NCI-H526 (cell line): ENCODE measurements at places on chromosomes 2 and 18.

- no peak for DNase-seq
Observed at GRCh38 chr2:5515693-5516092, 176.5 kb upstream of the SOX11 start.

GRCh38 chr2:188193230-188193629, 98.4 kb upstream of the GULP1 start:
- DNase-seq = no peak

DNA sequence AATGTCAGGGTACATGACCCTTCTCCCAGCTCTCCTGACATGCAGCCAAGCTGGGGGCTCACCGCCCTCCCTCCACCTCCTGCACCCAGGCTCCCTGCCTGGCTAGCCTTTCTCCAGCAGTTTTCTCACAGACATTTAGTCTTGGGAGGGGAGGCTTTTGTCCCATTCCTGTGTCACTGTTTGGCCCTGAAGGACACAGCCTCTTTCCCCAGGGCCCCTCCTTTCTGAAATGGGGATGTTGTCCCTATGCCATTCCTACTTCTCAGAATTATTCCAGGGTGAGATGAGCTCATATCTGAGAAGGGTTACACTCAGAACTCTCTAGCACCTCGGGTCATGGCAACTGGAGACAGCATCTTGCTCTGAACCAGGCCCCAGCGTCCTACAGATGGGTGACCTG, 47.3 kb upstream of the MRPL33 start:
- DNase-seq = no peak

- DNase-seq = no peak
Observed at GRCh38 chr2:157696036-157696435, 67.4 kb upstream of the ACVR1C start.
